ENCODE measurements at places on chromosomes 16 and 17.

DNA sequence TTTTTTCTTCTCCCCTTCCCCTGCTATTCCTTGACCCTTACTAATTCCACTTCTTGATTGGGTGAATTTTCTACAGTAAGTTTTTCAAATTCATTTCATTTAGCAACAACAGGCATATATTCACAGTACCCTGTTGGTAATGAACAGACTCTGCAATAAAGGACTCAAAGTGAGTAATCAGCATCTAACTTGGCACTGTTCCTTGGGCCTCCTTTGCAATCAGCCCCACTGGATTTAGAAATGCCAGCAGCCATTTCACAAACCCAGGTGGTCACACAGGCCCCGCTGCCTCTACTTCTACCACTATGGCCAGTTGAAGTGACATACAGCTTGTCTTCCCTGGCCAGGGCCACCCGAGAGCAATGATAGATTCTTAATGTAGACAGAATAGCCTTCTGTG lies 113.8 kb downstream of the CYB561 start:
- no peak for DNase-seq

DNA sequence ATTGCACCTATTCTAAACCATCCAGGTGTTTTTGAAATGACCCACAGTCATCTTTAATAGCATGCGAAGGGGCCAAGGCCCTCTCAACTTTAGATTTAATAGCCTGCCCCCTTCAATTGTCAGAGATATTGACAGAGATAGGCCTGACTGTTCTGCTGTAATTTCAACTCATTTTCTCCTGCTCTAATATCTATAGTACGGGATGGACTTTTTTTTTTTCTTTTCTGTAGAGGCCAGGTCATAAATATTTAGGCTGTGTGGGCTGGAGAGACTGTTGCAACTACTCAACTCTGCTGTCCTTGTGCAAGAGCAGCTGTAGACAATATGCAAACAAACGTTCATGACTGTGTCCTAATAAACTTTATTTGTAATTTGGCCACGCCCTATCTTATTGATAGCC lies 24.7 kb upstream of the KRT20 start:
- DNase-seq, result no peak

DNA sequence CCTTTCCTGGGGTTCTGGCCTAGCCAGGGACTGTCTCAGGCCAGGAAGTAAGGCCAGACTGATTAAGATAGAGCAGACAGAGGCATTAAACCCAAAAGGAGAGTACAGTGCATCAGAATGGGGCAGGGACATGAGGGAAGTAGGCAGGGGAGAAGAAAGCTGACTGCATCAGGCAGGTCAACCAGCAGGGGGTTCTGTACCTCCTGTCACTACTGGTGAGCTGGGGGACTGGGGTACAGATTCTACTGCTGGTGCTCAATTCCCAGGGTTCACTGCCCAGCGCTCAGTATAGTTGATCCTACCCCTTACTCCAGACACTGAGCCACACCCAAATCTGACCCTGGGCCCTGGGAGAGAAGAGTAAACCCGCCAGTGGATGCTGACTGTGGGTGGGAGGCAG lies 12.9 kb upstream of the MTMR4 start:
- DNase-seq, result no peak

DNA sequence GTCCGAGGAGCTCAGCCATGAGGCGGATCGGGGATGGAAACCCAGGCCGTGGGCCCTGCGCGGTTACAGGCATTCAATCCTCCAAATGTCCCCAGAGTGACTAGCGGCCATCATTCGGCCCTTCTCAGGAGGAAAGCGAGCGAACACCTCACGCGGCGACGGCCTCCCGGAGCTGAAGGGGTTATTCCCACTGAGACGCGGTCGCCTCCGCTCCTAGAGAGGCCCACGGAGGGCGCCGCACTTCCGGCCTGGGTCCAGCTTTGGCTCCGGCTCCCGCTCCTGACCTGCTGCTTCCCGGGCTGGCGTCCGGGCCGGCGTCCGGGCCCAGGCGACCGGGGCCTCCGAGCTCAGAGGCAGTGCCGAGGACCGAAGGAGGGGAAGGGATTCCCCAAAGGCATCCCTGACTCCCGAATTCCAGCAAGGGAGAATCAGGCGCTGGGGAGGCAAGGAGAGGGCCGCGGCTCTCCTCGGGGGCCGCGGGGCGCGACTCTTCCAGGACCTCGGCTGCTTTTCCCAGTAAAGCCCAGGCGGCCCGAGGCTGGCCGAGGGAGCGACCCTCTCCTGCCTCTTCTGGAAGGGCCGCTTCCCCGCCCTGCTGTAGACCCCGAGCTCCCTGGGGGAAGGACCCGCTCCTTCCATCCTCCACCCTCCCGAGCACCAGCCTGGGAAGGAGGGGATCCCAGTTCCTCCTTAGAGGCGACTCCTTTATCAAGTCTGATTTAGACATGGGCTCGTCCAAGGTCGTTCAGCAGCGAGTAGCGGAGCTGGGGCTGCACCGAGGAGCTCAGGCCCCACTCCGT lies 18.6 kb upstream of the ZNF629 start:
- DNase-seq, result peak; percentile 63

DNA sequence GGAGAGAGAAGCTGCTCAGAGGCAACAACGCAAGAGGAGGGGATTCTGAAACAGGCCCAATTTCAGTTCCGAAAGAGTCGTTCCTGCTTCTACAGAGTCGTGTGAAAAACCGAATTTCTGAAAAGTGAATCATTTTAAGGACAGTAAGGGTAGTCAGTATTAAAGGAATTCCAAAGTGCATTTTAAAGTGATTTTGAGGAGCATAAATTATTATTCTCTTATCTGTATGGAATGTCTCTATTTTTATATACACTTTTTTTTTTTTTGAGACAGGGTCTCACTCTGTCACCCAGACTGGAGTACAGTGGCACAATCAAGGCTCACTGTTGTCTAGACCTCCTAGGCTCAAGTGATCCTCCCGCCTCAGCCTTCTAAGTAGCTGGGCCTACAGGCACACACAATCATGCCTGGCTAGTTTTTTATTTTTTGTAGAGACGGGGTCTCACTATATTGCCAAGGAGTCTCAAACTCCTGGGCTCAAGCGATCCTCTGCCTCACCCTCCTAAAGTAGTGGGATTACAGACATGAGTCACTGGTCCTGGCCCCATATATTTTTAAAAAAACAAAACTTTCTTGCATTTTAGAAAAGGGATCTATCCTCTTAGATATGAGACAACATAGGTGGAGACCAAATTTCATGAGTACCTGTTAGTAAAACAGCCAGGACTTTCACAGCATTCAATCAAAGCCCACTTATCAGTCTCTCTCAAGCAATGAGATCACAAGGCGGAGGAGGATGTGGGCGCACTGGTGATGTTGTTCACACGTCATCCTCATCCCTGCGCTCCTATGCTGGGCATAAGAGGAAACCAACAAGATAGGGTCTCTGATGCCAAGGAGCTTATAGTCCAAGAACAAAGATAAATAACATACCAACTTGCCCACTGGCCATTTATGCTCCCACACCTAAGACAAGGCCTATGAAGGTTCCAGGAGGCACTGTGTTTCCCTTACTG lies 53.2 kb downstream of the SMG6 start:
- peak; percentile 55 for DNase-seq

DNA sequence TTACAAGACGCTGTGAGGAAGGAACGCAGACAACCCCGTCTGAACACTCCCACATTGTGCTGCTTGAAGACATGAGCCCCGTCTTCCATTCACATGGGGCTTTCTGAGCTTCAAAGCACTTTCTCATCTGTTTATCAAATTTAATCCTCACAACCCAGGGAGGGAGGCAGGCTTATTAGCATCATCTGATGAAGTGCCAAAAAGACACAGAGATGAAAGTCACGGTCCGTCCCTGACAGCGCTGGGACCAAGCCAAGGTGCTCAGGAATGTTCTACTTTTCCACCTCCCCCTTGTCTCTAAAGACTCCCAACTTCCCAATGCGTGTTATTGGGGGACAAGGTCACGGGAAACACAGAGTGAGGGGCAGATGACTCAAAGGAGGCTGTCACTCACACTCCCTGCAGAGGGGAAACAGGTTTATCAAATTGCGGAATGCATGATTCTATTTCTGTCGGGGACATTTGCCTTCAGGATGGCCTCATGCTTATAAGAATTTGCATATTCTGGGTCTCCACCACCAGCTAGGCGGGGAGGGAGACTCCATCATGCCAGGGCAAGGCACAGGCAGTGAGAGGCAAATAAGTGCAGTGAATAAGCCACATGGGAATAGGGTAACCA lies 10.7 kb downstream of the XYLT1 start:
- no peak for DNase-seq

GRCh38 chr17:57636274-57636673 lies 108.8 kb downstream of the CCDC182 start:
- no peak for DNase-seq

GRCh38 chr16:57798953-57799599 lies 3.2 kb downstream of the KIFC3 start:
- no peak for DNase-seq

GRCh38 chr17:50026837-50027171 lies 29.1 kb upstream of the ITGA3 start:
- DNase-seq, result peak; percentile 89

DNA sequence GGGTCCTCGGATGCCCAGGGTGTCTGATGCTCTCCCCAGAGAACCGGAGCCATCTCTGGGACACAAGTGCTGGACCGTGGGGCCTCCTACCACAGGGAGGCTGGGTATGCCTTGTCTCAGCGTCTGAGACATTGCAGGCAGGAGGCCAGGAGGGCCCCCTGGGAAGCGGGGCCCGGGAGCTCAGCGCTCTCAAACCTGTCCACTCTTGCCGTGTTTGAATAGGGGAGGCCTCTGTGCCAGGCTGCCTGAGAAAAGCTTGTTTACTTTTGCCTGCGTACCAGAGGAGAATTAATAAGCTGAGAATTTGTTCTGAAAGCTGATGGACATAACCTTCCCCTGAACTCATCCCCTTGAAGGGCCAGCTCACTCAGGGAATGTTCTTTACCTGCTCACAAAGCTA lies 163.8 kb downstream of the NTN1 start:
- no peak for DNase-seq

DNA sequence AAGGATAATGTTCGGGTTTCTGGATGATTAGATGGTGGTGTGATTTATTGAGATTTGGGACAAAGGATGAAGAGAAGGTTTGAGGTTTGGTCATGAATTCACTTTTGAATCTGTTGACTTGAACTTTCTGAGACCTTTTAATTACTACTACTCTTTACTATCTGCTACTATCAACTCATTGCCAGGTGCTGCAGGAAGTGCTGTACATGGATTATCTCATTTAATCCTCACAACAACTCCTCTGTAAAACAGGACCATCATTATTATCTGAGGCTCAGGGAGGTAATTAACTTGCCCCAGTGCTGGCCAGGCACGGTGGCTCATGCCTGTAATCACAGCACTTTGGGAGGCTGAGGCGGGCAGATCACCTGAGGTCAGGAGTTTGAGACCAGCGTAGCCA lies 2.9 kb upstream of the ANKRD40 start:
- DNase-seq, result no peak

DNA sequence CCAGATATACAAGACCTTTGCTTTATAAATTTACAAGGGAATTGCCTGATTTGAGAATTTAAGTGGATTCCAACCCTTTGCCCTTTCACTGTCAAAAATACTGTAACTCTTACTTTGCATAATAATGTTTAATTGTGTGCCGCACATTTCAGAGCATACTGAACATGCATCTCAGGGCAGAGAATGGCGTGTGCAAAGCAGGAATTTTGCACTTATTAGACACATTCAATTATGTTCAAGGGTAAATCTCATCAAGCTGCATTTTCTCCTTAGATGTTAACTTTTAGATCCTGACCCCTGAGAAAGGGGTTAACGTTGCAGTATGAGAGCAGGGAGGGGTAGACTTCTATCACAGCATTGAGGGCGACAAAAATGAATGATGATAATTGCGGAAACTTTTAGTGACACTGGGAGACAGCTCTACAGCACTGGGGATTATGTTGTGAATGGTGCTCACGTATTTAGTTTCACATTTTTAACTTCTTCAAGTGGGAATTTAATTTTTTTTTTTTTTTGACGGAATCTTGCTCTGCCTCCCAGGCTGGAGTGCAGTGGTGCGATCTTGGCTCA lies 54.6 kb upstream of the CACNG4 start:
- no peak for DNase-seq

- no peak for DNase-seq
Observed at GRCh38 chr17:62680541-62681052, 53.1 kb downstream of the MRC2 start.

- DNase-seq, result no peak
Observed at GRCh38 chr16:73365016-73365551, 317.2 kb upstream of the ZFHX3 start.

DNA sequence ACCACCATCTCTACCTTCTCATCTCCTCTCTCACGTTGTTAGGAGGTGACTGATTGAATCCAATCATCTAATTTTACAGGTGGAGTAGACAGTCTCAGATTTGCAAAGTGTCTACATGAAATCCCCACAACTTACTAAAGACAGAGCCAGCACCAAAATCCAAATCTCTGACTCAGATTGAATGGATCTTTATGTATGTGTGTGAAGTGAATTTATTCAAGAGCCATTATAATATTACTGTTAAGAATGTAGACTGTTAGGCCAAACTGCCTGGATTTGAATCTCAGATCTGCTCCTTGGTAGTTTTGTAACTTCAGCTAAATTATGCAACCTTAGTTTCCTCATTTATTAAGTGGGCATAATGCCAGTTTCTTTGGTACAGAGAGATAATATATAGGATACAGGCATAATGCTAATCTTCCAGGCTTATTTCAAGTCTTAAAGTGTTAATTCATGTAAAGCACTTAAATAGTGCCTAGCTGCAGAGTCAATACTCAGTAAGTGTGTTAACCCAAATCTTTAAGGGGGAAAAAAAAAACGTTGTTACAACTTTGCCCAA lies 12.7 kb downstream of the CNEP1R1 start:
- DNase-seq, result no peak

DNA sequence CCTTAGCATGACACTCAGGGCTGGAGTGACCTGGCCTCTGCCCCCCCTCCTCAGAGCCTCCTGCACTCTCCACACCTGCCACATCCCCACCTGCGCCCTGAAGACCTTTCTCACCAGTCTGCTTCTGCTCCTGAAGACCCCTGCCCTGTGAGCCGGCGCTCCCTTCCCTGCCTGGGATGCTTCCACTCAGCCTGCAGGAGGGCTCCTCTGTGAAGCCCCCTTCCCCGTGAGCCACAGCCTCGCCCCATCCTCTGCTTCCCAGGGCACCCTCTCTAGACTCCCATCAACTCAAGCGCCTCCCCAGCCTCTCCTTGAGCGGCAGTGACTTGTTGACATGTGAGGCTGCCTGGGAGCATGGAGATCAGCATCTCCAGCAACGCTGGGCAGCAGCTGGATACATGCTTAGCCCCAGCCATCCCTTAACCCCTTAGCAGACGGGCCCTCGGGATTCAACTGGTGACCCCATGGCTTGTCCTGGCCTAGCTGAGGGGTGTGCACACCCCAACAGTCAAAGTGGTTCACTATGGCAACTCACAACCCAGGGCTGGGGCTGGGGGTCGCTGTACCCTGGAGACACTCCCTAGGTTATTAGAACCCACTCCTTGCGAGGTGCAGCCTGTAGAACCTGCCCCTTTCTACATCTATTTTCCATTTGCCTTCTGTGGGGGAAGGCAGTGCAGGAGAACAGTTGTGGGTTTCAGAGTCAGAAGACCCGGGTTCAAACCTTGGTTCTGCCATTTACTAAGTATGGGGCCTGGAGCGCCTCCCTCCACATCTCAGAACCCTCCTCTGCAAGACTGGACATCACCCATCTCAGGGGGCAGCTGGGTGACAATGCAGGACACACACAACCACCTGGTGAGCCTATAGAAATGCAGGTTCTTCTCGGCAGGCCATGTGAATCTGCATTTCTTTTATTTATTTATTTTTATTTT lies 21.5 kb downstream of the TMEM235 start:
- DNase-seq, result no peak

GRCh38 chr16:24717411-24717810 lies 12.0 kb upstream of the TNRC6A start:
- DNase-seq, result no peak

Data from activated T-cell treated with anti-CD3 and anti-CD28 coated beads, Interleukin-2, amount 50 U/mL, for 48 hours (primary cell).